Naive thymus-derived CD8-positive, alpha-beta T cell (primary cell): ENCODE measurements at places on chromosomes 4 and X.
A peak's percentile ranks its signal among the peaks of the same experiment; 100 is the strongest.

DNA sequence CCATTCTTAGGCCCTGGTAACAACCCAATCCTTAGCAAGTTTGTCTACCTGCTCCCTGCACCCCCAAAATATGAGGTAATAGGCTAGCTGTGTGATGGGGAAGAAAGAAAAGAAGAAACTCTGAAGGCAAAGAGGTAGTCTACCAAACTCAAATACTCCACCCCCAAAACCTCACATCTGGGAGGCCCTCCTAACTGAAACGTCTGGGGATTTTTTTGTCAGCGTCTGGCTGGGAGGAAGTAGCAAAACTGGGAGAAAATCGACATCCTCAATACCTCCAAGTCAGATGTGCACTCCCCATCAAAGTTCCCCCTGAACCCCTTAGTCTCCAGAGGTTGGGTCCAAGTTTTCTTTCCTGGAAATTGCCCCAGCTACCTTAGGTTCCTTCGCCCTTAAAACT is 1.0 kb downstream of the LAMP2 start:
- peak overlapping the region; percentile 89 for H3K27ac ChIP-seq
- peaks cover 17% of the 10 kb centered on the region for H3K4me1 ChIP-seq
- no peaks in the 10 kb centered on the region for H3K27me3 ChIP-seq
- no peak for DNase-seq
- no peaks in the 10 kb centered on the region for H3K36me3 ChIP-seq

DNA sequence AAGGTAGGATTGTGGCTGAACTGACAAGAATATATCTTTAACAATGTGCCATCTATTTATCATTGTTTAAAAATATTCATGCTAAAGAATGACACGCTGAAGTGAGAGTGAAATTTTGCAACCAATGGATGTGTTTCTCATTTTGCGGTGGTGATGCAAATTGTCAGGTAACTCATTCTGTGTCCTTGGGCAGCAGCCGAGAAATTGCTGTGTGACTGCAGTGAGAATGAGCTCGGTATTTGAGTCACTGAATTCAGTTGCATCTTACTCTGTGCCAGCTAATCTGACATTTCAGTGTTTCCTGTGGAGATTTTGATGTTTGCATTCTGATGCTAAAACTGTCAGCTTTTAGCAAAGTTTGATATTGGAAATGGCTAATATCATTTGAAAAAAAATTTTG is 28.1 kb downstream of the MCUB start:
- H3K27ac ChIP-seq: peak overlapping the region; percentile 84
- peaks cover 89% of the 10 kb centered on the region for H3K4me1 ChIP-seq
- H3K27me3 ChIP-seq: no peaks in the 10 kb centered on the region
- H3K4me3 ChIP-seq: peak overlapping the region; percentile 39

- no peak overlapping the region for H3K4me3 ChIP-seq
- H3K27me3 ChIP-seq: peaks cover 6% of the 10 kb centered on the region
- H3K36me3 ChIP-seq: no peaks in the 10 kb centered on the region
- no peak overlapping the region for H3K27ac ChIP-seq
- H3K4me1 ChIP-seq: no peaks in the 10 kb centered on the region
Measured at GRCh38 chr4:22787753-22788375, 95.1 kb downstream of the GBA3 start.

- H3K27me3 ChIP-seq: no peaks in the 10 kb centered on the region
- peak; percentile 22 for DNase-seq
- H3K4me1 ChIP-seq: peaks cover 9% of the 10 kb centered on the region
- H3K27ac ChIP-seq: no peak overlapping the region
Measured at GRCh38 chrX:136209016-136209738, 42.0 kb downstream of the MAP7D3 start.

- no peak for DNase-seq
- H3K4me3 ChIP-seq: no peak overlapping the region
- no peaks in the 10 kb centered on the region for H3K27me3 ChIP-seq
- peaks cover 3% of the 10 kb centered on the region for H3K36me3 ChIP-seq
- no peaks in the 10 kb centered on the region for H3K4me1 ChIP-seq
Measured at GRCh38 chr4:56828784-56829535, 7.5 kb upstream of the SPINK2 start.

DNA sequence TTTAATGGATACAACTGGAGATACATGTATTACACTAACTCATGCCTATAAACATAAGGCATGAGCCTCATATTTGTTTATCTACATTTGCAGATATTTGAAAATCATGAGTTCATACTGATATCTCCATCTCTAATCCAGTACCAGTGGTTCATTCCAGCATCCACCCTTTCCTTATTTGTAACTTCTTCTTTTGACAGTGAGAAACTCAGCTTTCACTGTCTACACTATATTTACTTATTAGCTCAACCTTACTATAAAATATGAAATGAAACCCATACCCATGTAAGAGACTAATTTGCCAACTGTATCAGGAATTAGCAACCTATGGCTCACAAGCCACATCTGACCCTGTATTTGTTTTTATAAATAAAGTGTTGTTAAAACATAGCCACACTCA is 161.9 kb upstream of the GPRIN3 start:
- H3K4me1 ChIP-seq: peaks cover 23% of the 10 kb centered on the region
- peak overlapping the region; percentile 57 for H3K4me3 ChIP-seq
- H3K27me3 ChIP-seq: no peaks in the 10 kb centered on the region
- no peak for DNase-seq
- no peaks in the 10 kb centered on the region for H3K36me3 ChIP-seq

DNA sequence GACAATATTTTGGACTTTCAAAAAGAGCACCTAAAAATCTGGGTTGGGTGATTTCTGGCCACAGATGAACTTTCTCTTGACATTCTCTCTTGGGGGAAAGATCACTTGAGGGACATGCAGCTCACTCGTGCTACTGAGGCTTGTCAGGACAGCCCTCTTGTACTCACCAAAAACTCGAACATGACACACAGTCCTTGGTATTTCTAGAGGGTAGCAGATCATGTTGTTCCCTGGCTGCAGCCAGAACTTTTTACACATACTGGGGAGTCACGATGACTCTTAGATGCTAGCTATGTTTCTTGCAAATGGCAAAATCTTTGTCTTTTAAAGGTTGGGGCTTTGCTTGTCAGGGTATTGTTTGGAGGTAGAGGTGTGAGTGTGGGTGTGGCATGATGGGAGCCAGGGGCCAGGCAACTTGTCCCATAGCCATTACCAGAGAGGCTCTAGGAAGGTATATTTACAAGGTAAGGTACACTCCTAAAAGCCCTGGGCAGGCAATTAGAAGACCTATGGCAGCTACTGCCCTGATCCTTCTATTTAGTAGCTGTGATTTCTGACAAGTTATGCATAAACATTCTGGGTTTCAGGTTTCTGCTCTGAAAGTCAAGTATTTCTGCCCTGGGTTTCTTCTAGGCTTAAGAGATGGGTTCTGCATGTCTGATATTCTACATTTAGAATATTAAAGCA is 241.7 kb upstream of the TLL1 start:
- no peaks in the 10 kb centered on the region for H3K27me3 ChIP-seq
- no peak overlapping the region for H3K4me3 ChIP-seq
- no peak overlapping the region for H3K27ac ChIP-seq
- no peak for DNase-seq
- H3K36me3 ChIP-seq: no peaks in the 10 kb centered on the region

DNA sequence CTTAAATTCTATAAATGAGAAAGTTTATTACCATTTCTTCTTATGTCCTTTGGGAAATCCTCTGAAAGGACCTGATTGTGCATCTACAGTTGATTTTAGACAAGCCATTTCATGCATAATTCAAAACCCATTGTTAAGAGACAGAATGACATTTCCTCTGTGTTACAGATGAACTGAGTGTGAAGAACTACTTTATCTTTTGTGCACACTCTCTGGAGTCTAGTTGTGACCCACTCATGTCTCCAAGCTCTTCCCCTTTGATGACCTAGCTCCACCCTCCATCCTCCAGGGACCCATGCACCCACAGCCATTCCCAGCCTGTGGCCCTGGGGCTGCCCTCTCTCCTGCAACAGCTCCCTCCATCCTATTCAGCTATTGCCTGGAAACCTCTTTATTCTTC is 57.5 kb upstream of the BMPR1B start:
- no peaks in the 10 kb centered on the region for H3K36me3 ChIP-seq
- no peak overlapping the region for H3K27ac ChIP-seq
- no peaks in the 10 kb centered on the region for H3K4me1 ChIP-seq
- no peak overlapping the region for H3K4me3 ChIP-seq
- H3K27me3 ChIP-seq: no peaks in the 10 kb centered on the region

DNA sequence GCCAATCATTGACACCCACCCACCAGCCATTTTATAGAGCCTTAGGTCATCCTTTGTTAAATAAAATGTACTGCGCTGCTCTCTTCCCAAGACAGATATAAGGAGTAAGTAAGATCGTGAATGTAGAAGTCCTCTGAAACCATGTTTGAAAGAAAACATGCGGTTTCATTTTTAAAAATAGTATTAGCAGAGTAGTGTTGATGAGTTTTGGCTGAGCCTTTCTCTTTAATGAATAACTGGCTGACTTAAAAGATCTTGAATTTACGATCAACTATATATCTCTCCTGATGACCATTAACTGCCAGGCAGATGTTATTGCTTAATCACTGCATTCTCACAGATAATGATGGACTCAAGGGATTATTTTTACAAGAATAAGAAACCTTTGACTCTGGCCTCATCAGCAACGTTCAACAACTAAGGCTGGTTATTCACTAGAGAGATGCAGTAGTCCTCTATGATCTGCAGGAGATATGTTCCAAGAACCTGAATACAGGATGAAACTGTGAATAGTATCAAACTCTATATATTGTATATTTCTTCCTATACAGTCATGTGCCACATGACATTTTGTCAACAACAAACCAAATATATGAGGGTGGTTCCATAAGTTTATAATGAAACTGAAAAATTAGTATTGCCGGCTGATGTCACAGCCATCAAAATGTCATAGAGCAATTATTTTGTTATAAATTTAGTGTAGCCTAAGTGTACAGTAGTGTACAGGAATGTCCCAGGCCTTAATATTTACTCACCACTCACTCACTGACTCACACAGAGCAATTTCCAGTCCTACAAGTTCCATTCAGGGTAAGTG is 80.8 kb downstream of the FAM13A start:
- DNase-seq: no peak
- no peak overlapping the region for H3K27ac ChIP-seq
- no peak overlapping the region for H3K4me3 ChIP-seq
- no peaks in the 10 kb centered on the region for H3K4me1 ChIP-seq

- H3K36me3 ChIP-seq: no peaks in the 10 kb centered on the region
- H3K4me3 ChIP-seq: no peak overlapping the region
- no peak overlapping the region for H3K27ac ChIP-seq
- no peak for DNase-seq
- H3K4me1 ChIP-seq: peaks cover 38% of the 10 kb centered on the region
Measured at GRCh38 chrX:9355739-9356138, 109.1 kb upstream of the TBL1X start.

- no peak for DNase-seq
- no peaks in the 10 kb centered on the region for H3K36me3 ChIP-seq
- peak overlapping the region; percentile 76 for H3K4me3 ChIP-seq
- no peaks in the 10 kb centered on the region for H3K27me3 ChIP-seq
- peak overlapping the region; percentile 94 for H3K27ac ChIP-seq
- peaks cover 3% of the 10 kb centered on the region for H3K4me1 ChIP-seq
Measured at GRCh38 chrX:7146703-7147412, 654 bp upstream of the STS start.

DNA sequence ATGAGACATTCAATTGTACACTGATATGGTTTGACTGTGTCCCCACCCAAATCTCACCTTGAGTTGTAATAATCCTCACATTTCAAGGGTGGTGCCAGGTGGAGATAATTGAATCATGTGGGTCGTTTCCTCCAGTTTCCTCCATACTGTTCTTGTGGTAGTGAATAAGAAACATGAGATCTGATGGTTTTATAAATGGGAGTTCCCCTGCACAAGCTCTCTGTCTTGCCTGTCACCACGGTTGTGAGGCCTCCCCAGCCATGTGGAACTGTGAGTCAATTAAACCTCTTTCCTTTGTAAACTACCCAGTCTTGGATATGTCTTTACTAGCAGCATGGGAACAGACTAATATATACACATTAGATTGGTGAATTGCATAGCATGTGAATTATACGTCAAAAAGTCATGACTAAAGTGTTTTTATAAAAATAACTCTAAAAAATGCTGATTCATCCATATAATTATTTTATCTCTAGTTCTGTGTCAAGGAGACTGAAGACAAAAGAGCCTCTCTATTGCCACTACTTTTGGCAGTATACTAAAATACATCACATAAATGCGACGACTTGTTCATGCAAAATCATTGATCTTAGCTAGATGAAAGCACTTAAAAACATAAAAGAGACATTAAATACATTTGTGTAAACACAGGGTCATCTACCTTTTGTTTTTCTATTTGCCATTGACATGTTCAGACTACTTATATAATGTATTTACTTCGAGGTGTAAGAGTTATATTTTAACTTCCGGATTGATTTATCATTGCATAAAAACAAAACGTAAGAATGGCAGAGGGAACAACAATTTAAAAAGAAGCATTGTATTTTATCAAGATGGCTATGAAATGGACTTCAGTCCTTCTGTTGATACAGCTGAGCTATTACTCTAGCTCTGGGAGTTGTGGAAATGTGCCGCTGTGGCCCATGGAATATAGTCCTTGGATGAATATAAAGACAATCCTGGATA is 50.1 kb downstream of the YTHDC1 start:
- no peaks in the 10 kb centered on the region for H3K4me1 ChIP-seq
- DNase-seq: no peak
- H3K36me3 ChIP-seq: peaks cover 1% of the 10 kb centered on the region
- H3K27me3 ChIP-seq: peaks cover 10% of the 10 kb centered on the region
- no peak overlapping the region for H3K4me3 ChIP-seq

DNA sequence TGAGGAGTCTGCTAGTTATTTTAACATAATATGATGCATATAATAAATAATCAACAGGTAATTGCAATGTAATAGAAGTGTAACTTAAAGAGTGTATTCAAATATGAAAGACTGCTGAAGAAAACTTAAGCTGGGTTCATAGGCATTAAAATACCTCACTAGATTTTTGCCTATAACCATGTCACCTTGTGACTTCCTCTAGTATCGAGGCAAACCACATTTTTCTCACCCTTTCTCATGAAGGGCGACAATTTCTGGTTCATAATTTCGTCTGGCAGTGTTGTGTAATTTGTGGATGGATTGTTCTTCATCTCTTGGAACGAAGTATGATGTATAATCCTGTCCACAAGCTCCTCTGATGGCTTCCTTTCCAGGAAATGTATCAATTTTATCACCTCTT is 16.0 kb downstream of the SULT1E1 start:
- H3K36me3 ChIP-seq: no peaks in the 10 kb centered on the region
- H3K27ac ChIP-seq: no peak overlapping the region
- no peak overlapping the region for H3K4me3 ChIP-seq
- no peaks in the 10 kb centered on the region for H3K27me3 ChIP-seq
- DNase-seq: no peak

GRCh38 chr4:87806520-87806919 is 7.2 kb downstream of the IBSP start:
- H3K4me3 ChIP-seq: no peak overlapping the region
- no peak for DNase-seq
- H3K27ac ChIP-seq: no peak overlapping the region
- H3K4me1 ChIP-seq: no peaks in the 10 kb centered on the region
- no peaks in the 10 kb centered on the region for H3K36me3 ChIP-seq
